ENCODE measurements at places on chromosomes 5 and 9.
A peak's percentile ranks its signal among the peaks of the same experiment; 100 is the strongest.

- DNase-seq: no peak
Observed at GRCh38 chr5:107121793-107122519, 548.8 kb downstream of the EFNA5 start.

DNA sequence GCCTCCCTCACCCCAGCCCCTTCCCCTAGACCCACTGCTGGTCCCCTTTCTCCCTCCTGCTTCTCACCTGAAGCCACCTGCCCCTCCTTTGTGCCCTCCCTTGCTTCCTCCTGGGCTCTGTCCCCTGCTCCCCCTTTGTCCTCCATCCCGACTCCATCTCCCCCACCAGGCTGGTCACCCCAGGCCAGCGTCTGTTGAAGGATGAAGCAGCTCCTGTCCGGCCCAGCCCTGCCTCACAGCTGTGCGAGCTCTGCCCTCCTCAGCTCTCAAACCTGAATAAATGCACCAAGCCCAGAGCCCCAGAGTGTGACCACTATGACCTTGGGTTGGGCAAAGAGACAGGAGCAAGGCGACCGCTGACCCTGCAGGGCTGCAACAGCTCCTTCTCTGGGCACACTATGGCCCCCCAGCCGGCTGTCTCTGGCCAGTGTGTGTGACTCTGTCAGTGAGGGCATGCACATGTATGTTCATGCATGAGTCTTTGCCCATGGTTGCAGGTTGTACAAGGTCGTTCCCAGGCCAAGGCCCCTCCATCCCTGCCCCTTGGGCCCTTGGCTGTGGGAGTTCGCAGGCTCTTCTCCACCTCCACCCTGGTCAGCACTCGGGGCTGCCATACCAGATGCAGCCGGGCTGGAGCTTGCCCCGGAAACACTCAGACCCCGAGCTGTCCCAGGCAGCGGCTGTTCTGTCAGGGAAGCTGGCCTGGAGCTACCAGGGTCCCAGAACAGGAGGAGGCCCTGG lies 3.3 kb downstream of the LCN12 start:
- no peak for DNase-seq

GRCh38 chr5:60196385-60197113 lies 303.0 kb upstream of the PDE4D start:
- no peak for DNase-seq

DNA sequence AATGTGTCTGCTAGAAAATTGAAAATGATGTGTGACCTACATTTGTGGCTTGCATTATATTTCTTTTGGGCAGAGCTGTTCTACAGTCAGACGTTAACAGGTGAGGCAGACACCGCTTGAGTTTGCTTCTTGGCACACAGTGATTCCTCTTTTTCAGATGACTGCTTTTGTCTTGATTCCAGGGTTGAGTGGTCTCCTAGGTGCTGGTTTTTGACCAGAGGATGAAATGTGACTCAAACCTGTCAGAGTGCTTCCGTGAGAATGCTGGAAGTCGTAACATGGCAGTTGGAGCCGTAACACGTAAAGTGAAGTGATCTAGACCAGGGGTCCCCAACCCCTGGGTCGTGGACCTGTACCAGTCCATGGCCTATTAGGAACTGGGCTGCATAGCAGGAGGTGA lies 28.3 kb upstream of the NDFIP1 start:
- DNase-seq: no peak

- no peak for DNase-seq
Observed at GRCh38 chr9:120110520-120110919, 469.4 kb downstream of the CDK5RAP2 start.

- no peak for DNase-seq
Observed at GRCh38 chr9:120388003-120388855, 191.7 kb downstream of the CDK5RAP2 start.

GRCh38 chr5:65822710-65823109 lies 100.7 kb downstream of the NLN start:
- DNase-seq: no peak

- no peak for DNase-seq
Observed at GRCh38 chr9:70923961-70924360, 197.5 kb downstream of the TRPM3 start.

GRCh38 chr9:99058964-99059921 lies 45.7 kb upstream of the TGFBR1 start:
- DNase-seq: peak; percentile 74

- no peak for DNase-seq
Observed at GRCh38 chr9:99732715-99733114, 89.0 kb upstream of the NR4A3 start.

- DNase-seq: no peak
Observed at GRCh38 chr9:73451003-73451402, 299.3 kb downstream of the ANXA1 start.

- no peak for DNase-seq
Observed at GRCh38 chr9:33107762-33108161, 31.3 kb upstream of the SMU1 start.

DNA sequence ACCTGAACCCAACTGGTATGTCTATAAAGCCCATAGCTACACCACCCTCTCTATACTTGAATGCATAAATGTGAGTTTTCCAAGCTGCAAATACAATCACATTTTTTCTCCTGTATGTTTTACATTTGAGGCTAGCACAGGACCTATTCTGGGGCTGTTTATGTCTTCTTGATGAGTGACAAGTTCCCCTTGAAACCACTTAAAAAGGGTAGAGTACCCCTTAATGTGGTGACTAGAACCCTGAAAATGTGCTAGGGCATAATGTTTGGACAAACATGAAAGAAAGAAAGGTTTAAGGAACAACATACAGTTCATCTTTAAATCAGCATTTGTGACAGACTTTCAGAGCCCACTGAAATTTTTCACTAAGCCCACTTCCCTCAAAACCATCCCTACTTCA lies 25.2 kb upstream of the GLIS3 start:
- no peak for DNase-seq

GRCh38 chr5:146643776-146644175 lies 127.8 kb upstream of the GPR151 start:
- DNase-seq: no peak

DNA sequence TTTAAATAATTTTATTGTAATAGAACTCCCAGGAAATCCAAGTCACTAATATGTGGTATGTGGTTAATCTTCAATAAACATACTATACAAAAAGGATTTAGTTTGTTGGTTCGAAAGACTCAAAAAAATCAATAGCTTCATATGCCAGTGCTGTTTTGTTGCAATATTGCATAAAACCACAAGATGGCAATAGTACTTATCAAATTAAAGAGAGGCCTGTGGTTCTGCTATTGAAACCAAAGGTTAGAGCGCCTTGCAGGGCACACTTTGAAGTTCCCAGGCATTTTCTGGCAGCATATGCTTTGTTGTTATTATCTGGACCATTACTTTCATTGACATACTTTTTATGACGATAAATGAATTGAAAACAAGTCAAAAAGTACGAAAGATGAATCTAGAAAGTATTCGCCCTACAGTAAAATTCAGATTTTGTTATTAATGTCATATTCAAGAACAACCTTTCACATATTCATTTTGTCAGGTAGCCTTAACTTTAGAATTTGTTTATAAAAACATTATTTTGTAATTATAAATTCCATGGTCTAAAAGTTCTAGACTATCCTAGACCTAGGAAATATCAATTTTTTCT lies 316.3 kb downstream of the MCTP1 start:
- DNase-seq: peak; percentile 30

DNA sequence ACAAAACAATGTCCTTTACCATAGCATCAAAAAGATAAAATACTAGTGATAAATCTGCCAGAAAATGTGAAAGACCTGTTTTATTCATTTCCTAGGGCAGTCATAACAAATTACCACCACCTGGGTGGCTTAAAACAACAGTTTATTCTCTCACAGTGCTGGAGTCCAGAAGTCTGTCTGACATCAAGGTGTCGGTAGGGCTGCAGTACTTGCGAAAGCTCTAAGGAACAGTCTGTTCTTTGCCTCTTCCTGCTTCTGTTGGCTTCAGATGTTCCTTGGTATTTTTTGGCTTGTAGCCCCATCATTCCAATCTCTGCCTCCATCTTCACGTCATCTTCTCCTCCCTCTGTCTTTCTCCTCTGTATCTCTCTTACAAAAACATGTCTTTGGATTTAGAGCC lies 51.0 kb downstream of the PTPDC1 start:
- DNase-seq: no peak

GRCh38 chr9:8571643-8572042 lies 772.1 kb upstream of the DMAC1 start:
- no peak for DNase-seq

DNA sequence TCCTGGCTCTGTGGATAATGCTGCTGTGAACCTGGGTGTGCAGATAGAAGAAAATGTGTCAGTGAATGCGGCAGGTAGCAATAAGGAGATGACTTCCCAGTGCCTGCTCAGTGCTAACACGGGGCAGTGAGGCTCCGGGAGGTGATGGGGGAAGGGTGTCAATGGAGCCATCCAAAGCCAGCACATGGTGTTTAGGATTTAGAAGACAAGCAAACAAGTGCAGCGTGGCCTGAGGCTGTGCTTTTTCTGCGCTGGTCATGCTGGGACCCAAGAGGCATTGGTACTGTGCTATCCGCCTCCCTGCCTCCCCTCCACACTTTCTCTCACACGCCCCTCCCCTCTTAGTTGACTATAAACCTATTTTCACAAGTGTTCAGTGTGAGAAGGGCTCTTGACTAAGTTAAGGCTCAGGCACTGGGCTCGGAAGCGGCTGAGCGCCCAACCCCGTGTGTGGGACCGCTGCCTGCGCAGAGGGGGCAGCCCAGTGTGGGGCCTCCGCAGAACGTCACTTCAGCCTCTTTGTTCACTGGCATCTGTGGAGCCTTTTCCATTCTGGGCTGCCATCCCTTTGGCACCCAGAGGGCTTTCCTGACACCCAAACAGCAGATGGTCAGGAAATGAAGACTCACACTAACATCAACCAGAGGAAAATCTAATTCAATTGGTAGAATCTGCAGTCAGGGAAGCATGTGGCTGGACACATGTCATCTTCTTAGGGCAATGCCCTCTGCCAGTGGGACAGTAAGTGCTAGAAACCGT lies 21.8 kb upstream of the NINJ1 start:
- no peak for DNase-seq

DNA sequence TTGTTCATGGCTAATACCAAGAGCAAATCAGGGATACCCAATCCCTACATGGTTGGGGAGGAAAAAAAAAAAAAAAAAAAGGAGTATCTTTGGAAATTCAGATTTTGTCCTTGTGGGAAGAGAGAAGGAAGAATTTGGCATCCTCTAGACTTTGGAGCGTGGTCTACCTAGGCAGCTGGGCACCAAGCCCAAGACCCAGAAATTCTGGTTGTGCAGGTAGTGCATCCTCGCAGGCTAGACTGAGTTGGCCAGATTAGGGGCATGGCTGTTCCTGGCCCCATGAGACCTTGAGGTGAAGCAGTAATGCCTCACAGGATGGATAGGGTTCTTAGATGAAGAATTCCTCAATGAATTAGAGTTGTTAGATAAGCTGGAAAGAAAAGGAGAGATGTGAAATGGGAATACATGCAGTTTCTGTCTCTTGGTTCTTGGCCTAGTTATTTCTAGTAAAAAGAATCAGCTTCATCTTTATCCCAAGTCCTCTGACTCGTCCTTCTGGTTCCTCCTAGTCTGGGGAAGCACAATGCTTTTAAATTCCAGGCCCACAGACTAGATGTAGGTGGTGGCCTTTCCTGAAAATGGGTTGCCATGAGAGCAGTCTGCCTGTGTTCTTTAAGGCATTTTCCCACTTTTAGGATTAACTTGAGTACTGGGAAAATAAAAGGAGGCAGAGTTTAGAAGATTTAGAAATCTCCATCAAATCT lies 140.5 kb upstream of the RUSC2 start:
- DNase-seq: no peak

DNA sequence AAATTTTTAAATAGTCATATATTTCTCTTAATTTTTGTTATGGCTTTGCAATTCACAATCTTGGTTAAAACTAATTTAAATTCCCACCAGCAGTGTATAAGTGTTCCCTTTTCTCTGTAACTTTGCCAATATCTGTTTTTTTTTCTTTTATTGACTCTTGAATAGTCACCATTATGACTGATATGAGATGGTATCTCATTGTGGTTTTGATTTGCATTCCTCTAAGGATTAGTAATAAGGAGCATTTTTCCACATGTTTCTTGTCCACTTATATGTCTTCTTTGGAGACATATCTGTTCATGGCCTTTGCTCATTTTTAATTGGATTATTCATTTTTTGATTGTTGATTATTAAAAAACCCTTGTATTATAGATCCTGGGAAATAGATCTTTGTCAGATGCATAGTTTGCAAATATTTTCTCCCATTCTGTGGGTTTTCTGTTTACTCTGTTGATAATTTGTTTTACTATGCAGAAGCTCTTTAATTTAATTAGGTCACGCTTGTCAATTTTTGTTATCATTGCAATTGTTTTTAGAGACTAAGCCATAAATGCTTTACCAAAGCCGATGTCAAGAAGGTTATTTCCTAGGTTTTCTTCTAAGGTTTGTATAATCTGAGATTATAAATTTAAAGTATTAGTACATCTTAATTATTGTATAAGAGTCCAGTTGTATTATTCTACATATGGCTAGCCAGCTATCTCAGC lies 610.9 kb downstream of the CHSY3 start:
- DNase-seq: no peak

DNA sequence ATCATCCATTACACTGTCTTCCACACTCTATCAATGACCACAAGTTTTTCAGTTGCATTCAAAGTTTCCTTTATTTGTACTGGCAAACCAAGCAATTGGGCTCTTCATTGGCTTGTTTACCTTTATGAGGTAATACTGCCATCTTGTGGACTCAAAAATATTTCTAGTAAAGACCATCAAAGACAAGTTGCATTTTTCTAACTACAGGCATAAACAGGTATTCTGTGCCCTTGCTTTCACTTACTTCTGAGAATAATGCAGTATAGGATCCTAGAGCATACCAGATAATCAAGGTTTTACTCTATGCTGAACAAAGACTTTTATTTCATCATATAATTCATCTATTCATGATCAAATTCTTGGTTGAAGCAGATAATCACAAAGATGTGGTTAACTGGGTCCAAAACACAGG lies 173.7 kb upstream of the POU5F2 start:
- DNase-seq: peak; percentile 29

GRCh38 chr9:100190339-100190738 lies 91.3 kb downstream of the INVS start:
- DNase-seq: no peak

GRCh38 chr9:97502222-97502983 lies 937 bp downstream of the TMOD1 start:
- DNase-seq: peak; percentile 1

- no peak for DNase-seq
Observed at GRCh38 chr5:33563983-33564908, 123.5 kb downstream of the TARS1 start.

GRCh38 chr5:135213027-135213386 lies 179.0 kb upstream of the PITX1 start:
- DNase-seq: no peak

GRCh38 chr9:101764472-101764871 lies 26.0 kb upstream of the GRIN3A start:
- no peak for DNase-seq

- DNase-seq: no peak
Observed at GRCh38 chr9:14433351-14434157, 119.6 kb upstream of the NFIB start.

DNA sequence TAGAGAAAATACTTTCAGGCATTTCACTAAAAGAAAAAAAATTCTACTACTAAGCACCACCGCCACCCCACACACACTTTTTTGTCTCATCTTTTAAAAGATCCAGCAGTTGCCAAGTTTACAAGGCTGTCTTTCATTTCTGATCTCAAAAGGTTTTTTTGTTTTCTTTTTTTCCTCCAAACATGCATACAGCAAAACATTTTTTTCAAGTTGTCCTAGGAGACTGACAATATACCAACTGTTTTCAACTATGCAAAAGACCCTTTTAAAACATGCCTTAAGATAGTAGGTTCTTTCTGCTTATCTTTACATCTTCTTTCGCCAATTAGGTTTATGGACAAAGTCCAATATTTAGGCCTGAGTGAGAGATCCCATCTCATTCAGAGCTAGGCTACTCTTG lies 65.2 kb downstream of the HMHB1 start:
- DNase-seq: no peak

All from naive B cell (primary cell).